ENCODE measurements at places on chromosomes 5 and 9.
A peak's percentile ranks its signal among the peaks of the same experiment; 100 is the strongest.

GRCh38 chr9:127987103-127987614 lies 6.4 kb upstream of the EEIG1 start:
- no peak for DNase-seq

DNA sequence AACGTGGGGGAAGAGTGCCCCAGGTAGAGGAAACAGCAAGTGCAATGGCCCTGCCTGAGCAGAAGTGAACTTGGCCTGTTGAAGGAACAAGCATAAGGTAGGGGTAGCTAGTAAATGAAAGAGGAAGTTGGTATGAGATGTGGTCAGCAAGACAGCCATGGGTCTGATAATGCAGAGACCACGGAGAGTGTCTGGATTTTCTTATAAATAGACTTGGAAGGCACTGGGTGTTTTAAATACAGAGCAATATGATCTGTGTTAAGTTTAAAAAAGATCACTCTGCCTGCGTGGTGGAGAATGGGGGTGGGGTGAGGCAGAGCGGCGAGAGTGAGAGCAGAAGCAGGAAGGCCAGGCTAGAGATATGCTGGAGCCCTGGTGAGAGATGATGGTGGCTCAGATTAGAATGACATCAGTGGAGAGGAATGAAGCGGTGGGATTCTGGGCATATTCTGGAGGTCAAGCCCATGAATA lies 4.2 kb downstream of the ADAM19 start:
- DNase-seq: peak; percentile 91

- DNase-seq: no peak
Measured at GRCh38 chr5:76386360-76386759, 16.7 kb upstream of the IQGAP2 start.

DNA sequence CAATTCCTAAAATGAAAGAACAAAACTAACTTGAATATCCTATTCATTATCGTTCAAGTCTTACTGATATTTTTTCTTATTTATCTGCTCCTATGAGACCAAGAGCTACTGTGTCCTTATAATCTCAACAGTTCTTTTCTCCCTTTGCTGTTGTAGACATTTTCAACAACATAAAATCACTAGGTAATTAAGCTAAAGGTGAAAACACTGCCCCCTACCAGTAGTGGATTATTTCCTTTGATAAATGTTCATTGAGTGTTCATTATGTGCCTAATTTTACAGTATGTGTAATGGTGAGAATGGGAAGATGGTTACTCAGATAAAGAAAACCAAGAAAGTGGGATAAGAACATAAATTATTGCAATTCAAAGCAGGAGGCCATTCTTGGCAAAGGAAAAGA lies 41.4 kb upstream of the PAPPA start:
- peak; percentile 16 for DNase-seq

DNA sequence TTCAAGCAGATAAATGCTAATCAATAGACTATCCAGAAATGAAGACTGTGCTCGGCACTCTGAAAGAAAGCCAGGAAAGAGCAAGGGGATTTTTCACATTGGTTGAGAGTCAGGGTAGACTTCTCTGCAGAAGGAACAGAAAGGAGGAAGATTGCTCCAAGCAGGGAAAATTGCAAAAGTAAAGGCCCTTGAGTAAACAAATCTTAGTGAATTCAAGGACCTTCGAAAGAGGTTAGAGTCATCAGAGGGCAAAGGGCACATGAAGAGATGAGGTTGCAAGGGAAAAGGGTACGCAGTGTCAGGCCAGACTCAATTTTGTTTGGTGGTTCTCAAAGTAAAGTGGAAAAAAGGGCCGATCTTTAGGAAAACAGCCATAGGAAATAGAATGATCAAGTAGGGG lies 157.6 kb upstream of the RAI14 start:
- no peak for DNase-seq
